ENCODE measurements at places on chromosomes 13 and 19. TPM values are rescaled to one million over a fixed set of nuclear protein-coding genes. Genes with fewer than 3 reads are reported as not detected.

The DPF1 gene
- total RNA-seq: not detected

The ADGRE3 gene
- 0.63 TPM for total RNA-seq

The PRRG2 gene
- 1.4 TPM for total RNA-seq

The NLRP13 gene
- under 0.01 TPM for total RNA-seq

The KCNRG gene
- 1.7 TPM for total RNA-seq

The ZNF491 gene
- 0.94 TPM for total RNA-seq

The NBEA gene
- total RNA-seq: 3.3 TPM

The IGFLR1 gene
- total RNA-seq: 8.7 TPM

The STOML3 gene
- total RNA-seq: not detected

The ZNF829 gene
- 3.9 TPM for total RNA-seq

The CNFN gene
- total RNA-seq: not detected

The LILRA1 gene
- 18.5 TPM for total RNA-seq
